ENCODE measurements at places on chromosomes 4 and X. TPM values are rescaled to one million over a fixed set of nuclear protein-coding genes. Genes with fewer than 3 reads are reported as not detected.

PABPC1L2B gene
- polyA plus RNA-seq, result 0.13 TPM

MAGEB1 gene
- polyA plus RNA-seq, result not detected

DNAJB14 gene
- 37.2 TPM for polyA plus RNA-seq

- no peak for DNase-seq
Observed at GRCh38 chr4:94506822-94507221, 55.1 kb downstream of the PDLIM5 start.

DNA sequence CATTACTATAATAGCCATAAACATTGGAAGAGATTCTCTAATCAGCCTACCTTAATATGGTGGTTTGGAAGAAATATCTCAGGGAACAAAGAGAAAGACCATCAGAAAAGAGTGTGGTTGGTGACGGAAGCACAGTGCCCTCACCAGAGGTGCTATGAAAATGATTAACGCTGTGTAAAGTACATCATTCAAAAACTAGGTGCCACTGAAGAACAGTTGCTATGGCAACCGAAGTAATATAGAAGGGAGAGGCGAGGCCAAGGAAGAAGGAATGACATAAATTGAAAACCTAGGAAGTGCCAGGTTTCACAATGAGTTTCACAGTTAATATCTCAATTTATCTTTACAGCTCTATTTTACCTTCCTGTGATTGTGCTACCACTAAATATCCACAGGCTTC is 57.0 kb upstream of the ARSJ start:
- DNase-seq, result no peak

GRCh38 chr4:54165438-54165837 is 63.7 kb upstream of the PDGFRA start:
- DNase-seq, result no peak

GRCh38 chrX:136710325-136710951 is 62.5 kb downstream of the CD40LG start:
- DNase-seq, result no peak

DNA sequence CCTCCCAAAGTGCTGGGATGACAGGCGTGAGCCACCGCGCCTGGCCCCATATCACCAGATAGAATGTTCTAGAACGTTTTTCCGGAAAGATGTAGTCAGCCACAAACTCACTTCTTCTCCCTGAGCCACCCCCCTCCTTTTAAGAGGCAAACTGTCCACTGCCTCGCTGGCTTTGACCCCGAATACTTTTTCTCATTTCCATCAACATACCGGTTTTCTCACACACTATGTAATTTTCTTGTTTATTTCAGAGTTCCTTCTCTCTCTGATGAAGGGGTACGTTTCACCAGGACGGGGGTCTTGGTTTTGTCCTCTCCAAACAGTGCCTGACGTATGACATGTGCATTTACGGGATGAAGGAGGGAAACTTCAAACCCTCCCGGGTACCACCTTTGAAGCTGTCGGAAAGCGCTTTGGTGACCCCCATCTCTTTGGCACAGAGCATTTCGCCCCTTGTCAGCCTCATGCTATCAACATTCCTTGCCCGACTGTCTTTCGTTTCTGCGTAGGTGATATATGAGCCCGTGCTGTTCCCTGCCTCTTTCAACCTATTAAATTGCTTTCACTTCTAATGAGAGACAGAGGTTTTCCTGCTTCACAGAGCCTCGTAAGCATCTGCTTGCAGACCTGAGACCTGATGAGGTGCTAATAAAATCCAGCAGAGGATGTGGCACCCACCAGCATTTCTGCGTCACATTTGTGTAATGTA is 73.8 kb downstream of the CRLF2 start:
- no peak for DNase-seq

All from left renal cortex interstitium (tissue), 4 donors.